ENCODE measurements at places on chromosomes 7 and 10.

GRCh38 chr7:42074076-42074475 is 162.9 kb downstream of the GLI3 start:
- no peak for DNase-seq

- DNase-seq = no peak
Observed at GRCh38 chr10:121848082-121848481, 79.7 kb downstream of the ATE1 start.

DNA sequence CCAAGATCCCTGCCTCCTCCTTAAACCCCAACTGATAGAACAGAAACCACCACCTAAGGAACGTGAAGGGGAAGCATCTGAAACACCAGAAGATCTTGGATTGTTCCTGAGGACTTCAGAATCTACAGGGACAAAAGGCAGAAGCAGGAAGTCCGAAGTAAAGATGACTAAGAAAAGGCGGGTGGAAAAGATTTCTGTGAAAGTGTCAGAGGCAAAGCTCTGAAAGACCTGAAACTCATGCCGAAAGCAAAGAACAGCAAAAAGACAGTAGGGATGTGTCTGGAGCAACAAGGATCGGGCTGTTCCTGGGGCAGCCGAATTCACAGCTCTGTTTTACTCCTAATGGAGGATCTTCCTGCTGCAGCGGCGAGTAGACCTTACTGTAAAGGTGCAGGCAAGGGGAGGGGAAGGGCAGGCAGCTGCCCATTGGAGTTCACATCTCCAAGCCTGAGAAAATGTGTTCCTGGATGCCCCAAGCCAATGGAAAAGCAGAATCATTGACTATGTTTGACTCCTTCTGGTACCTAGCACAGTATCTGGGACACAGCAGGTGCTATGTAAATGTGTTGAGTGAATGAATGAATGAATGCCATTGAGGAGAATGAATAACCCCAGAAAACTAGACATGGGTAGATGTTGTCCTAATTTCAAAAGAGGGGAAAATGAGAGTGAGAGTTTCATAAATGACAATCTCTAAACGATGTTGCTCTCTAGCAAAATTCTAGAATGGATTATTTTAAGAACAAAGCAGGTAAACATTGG is 40.4 kb downstream of the PDIA4 start:
- no peak for DNase-seq

DNA sequence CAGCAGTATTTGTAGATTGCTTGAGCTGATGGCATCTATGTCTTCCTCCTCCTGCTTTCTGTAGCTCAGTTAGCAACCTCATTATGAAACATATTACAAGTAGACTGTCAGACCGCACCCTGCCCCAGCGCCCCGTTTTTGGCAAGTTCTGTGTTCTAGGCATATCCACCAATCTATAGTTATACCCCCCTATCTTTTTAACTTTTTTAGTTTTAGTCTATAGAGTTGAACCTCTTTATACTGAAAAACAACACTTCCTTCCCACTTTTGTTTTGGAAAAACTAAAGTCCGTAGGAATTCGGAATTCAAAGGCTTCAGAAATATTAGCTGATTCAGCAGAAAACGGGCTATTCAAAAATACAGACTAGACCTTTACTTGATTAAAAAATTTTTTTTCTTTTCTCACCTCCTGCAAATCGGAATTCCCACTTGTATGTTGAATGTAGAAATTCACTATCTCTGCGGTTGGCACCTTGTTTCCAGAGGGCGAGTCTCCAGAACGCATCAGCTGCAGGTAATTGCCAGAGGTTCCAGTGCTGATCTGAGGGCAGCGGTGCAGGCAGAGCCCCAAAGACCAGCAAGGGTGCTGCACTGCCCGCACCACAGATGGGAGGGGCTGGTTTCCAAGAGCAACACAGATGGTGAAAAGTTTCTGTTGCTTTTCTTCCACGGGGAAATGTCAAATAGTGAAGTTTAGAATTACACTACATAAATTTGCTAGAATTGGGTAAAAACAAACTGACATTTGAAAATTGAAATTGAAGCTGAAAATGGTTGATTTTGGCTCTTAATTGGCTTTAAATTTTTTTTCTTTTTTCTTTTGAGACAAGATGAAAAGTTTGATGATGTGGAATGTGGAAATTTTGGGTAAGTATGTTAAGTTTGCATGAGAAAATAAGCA is 2.2 kb upstream of the FZD8 start:
- no peak for DNase-seq

DNA sequence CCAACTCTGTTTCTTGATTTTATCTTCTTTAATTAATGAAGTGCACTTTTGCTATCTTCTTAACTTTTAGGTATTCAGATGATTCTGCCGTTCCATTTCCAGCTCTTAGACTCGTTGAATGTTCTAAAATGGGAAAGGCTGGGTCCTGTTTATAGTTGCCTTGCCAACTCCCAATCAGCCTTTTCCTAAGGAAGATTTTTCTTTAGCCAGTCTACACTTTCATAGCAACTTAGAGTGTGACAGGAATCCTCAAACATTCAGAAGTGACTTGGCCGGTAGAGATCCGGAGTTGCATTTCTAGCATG is 23.0 kb upstream of the TRIL start:
- no peak for DNase-seq
